T-helper 1 cell (primary cell): ENCODE measurements at places on chromosomes 11 and 22.
A peak's percentile ranks its signal among the peaks of the same experiment; 100 is the strongest.

DNA sequence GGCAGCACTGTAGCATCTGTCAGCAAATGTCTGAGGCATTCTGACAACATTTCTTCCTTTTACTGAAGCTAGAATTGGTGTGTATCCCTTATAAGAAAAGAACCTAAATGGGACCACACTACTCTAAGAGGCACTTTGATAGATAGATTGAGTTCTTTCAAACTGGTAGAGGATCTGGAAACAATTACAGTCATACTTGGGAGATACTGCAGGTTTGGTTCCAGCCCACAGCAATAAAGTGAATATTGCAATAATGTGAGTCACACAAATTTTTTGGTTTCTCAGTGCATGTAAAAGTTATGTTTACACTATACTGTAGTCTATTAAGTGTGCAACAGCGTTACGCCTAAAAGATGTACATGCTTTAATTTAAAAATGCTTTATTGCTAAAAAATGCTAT, 96.9 kb downstream of the SBF2 start:
- DNase-seq, result no peak

GRCh38 chr22:33477120-33478111, 419.2 kb upstream of the SYN3 start:
- no peak for DNase-seq

GRCh38 chr11:6568191-6568918, 35.1 kb downstream of the RRP8 start:
- no peak for DNase-seq

- no peak for DNase-seq
These were observed 90.2 kb downstream of the SCN3B start for GRCh38 chr11:123564221-123564620.

DNA sequence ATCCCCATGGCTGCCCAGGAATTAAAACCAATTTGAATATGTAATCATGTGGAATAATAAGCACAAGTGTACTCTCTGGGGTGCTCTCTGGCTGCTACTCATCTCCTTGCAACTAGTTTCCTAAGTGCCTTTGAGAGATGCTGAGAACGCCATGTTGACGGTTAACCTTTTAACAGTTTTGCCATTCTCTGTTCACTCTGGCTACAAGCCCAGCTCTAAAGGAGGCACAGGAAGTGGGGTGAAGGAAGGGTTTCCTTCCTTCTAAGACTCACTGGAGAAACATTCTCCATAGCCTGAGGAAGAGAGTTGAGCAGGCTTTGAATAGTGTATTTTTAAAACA, 122.0 kb upstream of the ZC3H12C start:
- no peak for DNase-seq

DNA sequence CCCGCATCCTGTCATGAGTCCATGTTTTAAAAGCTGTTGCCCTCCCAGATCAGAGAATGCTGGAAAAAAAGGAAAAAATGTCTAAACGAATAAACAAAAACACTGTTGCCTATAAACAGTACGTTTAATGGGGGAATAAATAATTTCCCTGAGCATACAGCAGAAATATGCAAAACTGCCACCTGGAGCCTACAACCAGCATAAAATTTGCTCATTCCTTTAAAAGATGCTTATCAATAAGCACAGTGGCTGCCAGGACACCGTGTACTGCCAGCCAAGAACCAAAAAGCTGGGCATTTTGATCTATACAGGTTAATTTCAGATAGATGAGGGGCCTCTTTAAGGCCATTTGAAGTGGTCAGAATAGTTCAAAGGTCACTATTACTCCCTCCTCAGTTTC, 5.7 kb upstream of the CPT1A start:
- DNase-seq, result no peak

DNA sequence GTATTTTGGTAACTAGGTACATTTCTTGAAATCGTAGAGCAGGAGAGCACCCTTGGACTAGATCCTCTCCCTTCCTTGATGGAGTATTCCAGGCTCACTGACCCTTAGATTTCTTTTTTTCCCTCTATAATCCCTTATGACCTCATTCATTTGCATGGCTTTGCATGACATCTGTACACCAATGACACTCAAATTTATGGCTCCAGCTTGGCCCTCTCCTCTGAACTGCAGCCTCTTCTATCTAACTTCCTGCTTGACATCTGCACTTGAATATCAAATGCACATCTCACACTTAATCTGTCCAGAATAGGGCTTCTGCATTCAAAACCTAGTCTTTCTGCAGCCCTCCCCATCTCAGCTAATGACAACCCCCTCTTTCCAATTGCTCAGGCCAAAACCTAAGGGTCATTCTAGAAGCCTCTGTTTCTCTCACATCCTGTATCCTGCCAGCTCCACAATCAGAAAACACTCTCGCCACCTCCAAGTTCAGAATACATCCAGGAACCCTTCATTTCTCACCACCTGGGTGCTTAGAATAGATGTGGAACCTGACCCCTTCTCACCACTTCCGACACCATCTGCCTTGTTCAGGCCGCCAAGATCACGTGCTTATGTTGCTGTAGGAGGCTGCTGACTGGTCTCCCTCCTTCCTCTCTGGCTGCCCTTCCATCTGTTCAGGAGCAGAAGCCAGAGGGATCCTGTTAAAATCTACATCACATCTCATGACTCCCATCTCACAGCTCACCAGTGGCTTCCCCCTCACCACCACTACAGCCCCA, 138.9 kb upstream of the MTNR1B start:
- no peak for DNase-seq

- no peak for DNase-seq
These were observed 65.3 kb downstream of the ST3GAL4 start for GRCh38 chr11:126420698-126421256.

GRCh38 chr11:24779791-24780190, 282.9 kb downstream of the LUZP2 start:
- no peak for DNase-seq

DNA sequence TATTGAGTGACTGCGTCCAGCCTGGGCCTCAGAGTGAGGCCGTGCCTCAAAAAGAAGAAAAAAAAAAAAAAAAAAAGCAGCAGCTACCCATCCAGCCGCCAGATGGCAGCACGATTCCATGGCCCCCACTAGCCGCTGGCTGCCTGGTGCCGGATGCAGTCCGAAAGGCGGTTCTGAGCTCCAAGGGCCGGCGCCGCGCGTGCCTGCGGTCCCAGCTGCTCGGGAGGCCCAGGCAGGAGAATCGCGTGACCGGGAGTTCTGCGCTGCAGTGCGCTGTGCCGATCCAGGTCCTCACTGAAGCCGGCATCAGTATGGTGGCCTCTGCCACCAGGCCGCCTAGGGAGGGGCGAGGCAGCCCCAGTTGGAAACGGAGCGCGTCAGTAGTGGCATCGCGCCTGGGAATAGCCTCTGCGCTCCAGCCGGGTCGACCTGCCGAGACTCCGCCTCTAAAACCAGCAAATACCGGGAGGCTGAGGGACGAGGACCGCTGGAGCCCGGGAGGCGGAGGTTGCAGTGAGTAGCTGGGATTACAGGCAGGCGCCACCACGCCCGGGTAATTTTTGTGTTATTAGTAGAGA, 19.3 kb downstream of the SCARF2 start:
- DNase-seq, result peak; percentile 71

GRCh38 chr11:117910941-117911655, 18.1 kb downstream of the TMPRSS13 start:
- DNase-seq, result no peak

DNA sequence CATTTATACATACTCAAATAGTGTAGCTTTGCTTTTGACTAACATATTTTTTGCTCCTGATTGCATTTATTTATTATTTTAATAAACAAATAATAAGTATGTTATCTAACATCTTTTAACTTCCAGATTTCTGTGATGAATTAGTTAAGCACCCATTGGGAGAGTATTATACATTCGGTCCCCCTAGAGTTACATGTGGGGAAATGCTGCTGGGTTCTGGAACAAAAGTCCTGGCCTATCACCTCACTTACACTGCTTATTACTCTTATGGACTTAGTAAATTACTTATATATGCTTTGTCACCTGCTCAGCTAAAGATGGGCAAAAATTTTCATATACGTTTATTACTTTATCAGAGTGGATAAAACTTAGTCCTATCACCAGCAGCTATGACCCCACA, 1163.0 kb downstream of the FAM181B start:
- no peak for DNase-seq

DNA sequence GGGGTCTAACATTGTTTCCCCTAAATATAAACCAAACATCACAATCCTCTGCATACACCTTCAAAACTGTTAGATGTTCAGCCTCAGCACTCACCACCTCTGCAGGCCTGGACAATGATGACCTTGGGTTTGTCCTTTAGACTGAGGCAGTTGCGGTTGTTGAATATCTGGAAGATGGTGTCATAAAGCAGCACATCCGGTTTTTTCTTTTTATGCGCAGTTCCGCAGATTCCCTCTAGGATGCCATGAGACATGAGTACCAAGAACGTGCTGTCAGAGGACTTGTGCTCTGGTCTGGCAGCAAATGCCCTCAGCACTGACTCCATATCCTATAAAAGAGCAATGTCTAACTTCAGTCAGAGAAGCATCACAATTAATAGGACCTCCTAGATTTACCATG, 22.8 kb downstream of the CASP5 start:
- no peak for DNase-seq

GRCh38 chr11:1889224-1889930, 2.3 kb downstream of the PRR33 start:
- DNase-seq, result peak; percentile 62

- DNase-seq, result no peak
These were observed 35.7 kb upstream of the USP47 start for GRCh38 chr11:11806074-11806473.

- DNase-seq, result no peak
These were observed 8.2 kb downstream of the PHF21B start for GRCh38 chr22:45001653-45002052.

DNA sequence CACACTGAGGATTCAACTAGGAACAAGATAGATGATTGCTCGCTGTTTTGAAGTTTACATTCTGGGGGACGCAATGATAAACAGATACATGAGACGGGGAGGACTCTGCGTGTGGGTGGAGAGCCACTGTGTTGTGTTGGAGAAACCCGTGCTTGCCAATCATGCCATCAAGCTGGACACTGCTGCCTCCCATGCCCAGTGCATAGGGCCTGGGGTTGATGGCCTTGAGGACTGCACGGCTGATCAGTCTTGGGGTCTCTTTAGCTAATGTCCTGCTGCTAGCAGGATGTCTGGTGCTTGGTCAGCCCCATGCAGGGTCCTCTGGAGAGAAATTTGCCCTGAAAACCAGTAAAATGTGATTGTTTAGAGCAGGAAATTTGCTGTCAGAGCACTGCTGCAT, 221.2 kb upstream of the B3GAT1 start:
- no peak for DNase-seq

DNA sequence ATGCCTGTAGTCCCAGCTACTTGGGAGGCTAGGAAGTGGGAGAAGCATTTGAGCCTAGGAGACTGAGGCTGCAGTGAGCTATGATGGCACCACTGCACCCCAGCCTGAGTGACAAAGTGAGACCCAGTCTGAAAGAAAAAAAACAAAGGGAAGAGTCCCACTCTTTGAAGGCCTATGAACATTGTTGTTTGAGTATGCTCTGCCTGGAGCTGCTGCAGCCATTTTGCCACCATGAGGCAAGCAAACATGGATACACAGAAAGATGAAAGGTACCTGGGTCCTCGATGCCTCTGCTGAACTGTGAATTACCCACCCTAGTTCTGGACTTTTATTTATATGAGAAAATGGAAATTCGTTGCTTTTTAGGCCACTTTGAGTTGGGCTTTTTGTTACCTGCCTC, 19.7 kb upstream of the TSPAN18 start:
- no peak for DNase-seq

DNA sequence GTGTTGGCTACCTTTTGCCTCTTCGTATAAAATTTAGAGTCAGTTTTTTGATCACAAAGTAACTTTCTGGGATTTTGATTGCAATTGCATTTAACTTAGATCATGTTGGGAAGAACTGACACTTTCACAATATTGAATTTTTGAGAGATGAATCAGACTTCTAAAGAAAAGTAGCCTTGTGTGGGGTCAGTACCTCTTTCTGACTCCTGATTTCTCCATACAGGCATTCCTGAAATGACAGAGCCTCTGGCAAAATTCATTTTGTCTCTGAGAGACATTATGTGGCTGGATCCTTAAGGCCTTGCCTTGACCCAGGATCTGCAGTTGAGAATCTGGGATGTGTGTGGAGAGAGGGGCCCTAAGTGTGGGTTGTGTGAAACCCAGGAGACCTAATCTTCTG, 37.8 kb downstream of the PPFIBP2 start:
- no peak for DNase-seq

- DNase-seq, result no peak
These were observed 79.8 kb upstream of the BLID start for GRCh38 chr11:122195790-122196189.

- DNase-seq, result no peak
These were observed 29.0 kb upstream of the NAP1L4 start for GRCh38 chr11:3021125-3021524.

DNA sequence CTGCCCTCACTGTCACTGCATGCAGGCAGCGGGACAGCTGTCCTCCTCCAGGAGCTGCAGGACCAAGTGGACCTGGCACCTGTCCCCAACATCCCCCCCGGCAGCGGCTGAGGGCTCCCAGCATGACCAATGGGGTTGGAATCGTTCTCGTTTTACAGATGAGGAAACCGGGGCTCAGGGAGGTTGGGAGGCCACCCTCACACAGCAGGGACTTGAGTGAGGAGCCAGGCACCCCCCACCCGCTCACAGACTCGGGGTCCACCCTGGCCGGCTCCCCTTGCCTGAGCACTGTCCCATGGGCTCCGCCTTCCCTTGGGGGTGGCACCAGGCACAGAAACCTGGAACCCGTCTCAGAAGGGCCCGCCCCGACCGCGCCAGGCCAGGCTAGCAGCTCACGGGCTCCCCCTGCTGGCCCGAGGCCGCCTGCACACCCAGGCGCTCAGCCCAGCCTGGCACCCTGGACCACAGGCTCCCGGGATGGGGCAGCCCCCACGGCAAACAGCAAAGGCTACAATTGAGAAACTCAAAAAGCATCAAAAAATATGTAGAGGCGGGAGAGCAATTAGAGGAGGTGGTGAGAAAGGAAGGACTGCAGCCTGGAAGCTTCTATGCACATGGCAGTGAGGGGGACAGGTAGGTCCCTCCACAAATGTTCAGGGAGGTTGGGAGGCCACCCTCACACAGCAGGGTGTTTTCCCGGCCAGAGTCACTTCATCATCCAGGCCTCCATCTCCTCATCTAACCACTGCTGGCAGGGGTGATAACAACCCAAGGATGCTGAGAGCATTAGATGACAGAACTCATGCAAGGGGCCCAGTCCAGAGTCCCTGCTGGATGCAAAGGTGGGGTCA, 12.8 kb downstream of the MACROD1 start:
- peak; percentile 62 for DNase-seq

DNA sequence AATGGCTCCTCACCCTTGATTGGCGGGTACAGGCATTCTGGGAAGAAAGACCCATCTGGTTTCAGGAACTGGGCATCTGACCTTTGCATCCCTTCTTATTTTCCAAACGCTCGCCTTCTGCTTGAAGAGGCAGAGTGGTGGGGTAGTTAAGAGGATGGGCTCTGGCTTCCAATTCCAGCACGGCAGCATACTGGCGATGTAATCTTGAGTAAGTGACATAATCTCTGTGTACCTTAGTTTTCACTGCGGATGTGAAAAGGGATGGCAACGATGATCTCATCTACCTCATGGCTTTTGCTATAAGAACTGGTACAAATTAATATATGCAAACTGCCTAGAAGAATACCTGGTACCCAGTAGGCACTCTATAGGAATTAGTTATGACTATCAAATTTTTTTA, 10.0 kb upstream of the TIMP3 start:
- DNase-seq, result no peak

- no peak for DNase-seq
These were observed 203.7 kb downstream of the PGR start for GRCh38 chr11:100925935-100926334.
